ENCODE measurements at places on chromosomes 6 and 20.
A peak's percentile ranks its signal among the peaks of the same experiment; 100 is the strongest.

DNA sequence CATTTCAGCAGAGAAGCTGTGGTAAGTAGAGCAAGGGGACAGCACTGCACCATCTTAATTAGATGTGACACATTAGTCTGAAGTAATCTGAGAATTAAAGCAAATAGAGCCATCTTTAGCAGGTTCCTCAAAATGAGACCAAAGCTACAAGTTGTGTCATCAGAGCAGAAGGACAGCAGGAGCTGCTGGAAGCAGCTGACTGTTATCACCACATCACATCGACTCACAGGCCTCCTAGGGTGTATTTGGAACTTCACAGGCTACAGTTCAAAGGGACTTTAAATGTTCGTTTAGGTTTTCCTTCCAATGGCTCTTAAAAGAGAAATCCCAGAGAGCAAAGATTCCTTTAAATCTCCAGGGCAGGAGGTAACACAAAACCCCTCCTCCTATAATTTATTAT lies 69.5 kb downstream of the LCA5 start:
- peak; percentile 30 for DNase-seq

DNA sequence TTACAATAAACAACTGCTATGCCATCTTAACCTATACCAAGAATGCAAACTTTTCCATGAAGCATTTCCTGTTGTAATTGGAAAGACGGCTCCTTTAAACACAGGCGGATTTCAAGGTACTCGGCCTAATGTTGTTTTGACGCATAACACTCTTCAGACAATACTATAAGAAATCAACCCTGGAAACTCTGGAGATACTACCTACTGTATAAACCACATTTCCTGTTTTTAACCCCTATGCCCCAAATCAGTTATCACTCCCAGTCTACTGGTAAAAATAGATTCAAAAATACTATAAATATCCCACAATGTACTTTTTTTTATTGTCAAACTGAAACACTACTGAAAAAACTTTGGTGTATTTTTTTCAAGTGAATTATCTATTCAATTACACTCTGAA lies 118.1 kb downstream of the IRF4 start:
- no peak for DNase-seq

DNA sequence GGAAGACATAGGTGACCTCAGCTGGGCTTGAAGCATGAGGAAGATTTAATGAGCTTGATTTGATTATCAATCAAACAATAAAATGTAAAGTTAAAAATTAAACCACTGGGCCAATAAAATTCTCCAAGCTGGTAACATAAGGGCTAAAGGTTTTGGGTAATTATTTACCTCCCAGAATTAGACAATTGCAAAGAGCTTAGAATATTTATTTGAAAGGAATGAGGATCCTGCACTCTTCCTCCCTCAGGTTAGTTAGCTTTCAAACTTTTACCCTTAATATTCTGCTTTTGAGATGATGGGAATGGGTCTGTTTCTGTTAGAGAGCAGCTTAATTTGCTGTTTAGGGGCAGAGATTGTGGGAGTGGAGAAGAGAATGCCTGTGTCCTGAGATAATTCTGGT lies at the start of gene SLC17A4:
SLC17A4 (plus strand) TSS at position 208 of the 400 bp plus-strand sequence. CDS start 7,221 bp downstream, outside the sequence.
- DNase-seq = no peak

- no peak for DNase-seq
Measured at GRCh38 chr6:99560668-99561067, 7.8 kb downstream of the CCNC start.

GRCh38 chr6:158815907-158816306 lies 3.3 kb downstream of the EZR start:
- no peak for DNase-seq

GRCh38 chr6:32194825-32195651 lies 2.6 kb upstream of the GPSM3 start:
- DNase-seq = peak; percentile 67

- peak; percentile 88 for DNase-seq
Measured at GRCh38 chr6:42901538-42901957, 14.3 kb upstream of the PTCRA start.

GRCh38 chr20:235891-236290 lies 8.8 kb downstream of the DEFB129 start:
- DNase-seq = peak; percentile 49

GRCh38 chr20:54619181-54619580 lies 143.8 kb downstream of the DOK5 start:
- no peak for DNase-seq

GRCh38 chr20:62338294-62338620 lies 28.9 kb downstream of the LAMA5 start:
- no peak for DNase-seq

- DNase-seq = no peak
Measured at GRCh38 chr6:1435806-1436205, 46.4 kb downstream of the FOXF2 start.

DNA sequence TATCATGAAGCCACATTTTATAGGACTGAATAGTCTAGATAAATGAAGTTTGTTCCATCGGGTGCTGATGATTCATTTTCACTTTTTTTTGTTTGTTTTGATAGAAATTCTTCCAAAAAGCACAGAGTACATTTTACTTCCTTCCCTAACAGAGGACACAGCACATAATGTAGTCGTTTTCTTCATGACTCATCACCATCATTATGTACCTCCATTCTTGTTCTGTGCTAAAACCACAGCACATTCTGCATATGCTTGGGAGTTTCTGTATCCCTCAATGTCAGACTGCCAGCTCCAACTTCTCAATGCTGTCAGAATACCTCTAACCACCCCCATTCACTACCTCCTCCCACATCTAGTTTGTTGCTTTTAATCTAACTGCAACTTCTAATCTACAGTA lies 1004.9 kb upstream of the ADGRB3 start:
- DNase-seq = peak; percentile 97

GRCh38 chr6:42185597-42185996 lies 9.2 kb downstream of the GUCA1B start:
- no peak for DNase-seq

GRCh38 chr6:158646023-158646910 lies 1.7 kb upstream of the DYNLT1 start:
- DNase-seq = peak; percentile 64

- no peak for DNase-seq
Measured at GRCh38 chr6:9732056-9732455, 682.8 kb downstream of the TFAP2A start.

DNA sequence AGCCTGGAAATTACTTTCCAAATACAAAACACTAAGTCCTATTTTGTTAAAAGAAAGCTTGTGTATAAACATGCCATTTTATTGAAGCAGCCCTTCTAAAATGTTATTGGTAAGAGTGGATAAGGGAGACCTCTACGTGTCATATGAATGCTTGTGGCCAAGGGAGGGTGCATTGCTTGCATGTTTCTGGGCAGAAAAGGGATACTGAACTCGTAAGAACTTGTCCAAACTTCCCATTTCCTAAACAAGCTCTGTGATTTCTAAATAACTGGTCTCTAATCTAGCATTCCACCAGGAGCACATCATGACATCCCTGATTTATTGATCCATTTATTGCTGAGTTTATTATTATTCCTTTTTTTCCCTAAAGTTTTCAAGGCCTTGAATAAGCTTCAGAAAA lies 474.1 kb downstream of the CD109 start:
- peak; percentile 34 for DNase-seq

DNA sequence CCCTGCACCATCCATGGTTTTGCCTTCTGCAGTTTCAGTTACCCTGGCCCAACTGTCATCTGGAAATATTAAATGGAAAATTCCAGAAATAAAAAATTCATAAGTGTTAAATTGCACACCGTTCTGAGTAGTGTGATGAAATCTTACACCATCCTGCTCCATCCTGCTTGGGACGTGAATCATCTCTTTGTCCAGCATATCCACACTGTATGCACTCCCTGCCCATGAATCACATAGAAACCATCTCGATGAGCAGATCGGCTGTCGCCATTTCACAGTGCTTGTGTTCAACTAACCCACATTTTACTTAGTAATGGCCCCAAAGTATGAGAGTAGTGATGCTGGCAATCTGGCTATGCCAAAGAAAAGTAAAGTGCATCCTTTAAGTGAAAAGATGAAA lies 105.9 kb upstream of the ID4 start:
- DNase-seq = peak; percentile 96

DNA sequence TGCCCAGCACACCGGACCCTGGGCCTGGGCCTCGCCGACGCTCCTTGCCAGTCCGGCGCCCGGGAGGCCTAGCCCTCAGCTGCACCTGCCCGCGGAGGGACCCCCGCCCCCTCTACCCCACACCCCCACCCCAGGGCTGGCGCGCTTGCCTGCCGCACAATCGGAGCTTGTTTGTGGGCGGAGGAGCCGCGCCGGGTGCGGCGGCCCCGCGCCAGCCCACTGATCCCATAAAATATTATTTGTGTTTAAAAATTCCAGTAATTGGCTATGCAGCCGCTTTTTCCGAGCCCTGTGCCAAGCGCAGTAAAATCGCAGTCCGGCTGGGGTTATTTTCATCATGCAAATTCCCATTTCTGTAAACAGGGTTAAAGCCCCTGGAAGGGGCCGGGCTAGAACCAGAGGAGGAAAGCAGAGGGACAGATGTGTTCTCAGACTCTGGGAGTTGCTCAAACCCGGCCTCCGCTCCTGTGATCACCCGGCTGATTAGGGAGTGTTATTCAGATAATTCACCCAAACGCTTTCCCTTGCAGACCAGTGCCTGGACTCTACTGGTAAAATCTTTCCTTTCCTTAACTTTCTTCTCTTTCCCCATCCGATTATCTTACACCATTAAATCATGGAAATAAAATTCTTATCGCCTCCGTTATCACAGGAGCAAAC lies 93.1 kb downstream of the NCR2 start:
- peak; percentile 30 for DNase-seq

- no peak for DNase-seq
Measured at GRCh38 chr6:129329678-129330077, 380.3 kb downstream of the ARHGAP18 start.

DNA sequence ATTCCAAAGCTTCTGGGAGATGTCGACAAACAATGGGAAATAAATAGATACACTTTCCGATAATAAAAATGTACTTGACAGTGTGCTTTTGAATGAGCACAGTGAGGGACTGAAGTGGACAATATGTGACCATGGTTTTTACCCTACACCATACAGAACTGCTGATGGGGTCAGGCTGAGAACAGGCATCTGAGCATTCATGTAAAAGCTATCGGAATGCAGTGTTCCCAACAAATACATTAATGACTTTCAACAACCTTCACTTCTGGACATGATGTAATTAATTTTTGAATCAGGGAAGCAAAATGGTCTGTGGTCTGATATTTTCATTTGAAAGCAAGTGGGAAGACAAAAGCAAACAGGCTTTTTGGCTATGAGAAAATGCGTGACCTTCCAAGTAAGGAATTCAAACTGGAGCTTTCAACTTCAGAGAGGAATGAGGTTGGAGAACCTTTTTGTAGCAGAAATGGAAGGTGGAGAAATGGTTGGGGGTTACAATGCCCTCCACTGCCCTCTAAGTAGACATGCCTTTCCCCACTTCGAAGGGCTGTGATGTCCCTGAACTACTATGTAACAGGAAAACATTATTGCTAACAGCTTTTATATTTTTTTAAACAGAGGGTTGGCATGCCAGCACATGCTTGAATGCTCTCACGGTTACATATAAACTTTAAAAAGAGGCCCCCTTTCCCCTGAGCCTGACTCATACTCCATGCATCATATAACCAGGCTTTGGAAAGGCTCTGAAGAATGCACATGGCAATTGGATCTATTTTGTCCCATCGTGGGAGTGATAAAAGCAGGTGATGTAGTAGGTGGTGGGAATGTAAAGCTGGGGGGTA lies 203.5 kb upstream of the CITED2 start:
- DNase-seq = peak; percentile 93

DNA sequence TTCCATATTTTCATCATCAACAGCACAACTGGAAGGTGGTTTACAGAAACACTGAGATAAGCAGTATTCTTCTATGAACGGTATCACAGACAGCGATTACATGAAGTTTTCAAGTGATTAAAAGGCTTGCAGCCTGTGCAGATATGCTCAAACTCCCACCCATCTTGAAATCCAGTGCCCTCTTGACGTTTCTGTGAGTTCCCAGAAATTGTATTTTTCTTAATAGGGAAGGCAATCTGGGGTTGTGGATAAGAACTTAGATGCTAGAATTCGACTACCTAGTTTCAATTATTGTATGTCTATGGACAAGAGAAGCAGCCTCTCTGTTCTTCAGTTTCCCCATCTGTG lies 290.3 kb downstream of the ZNF217 start:
- DNase-seq = no peak

DNA sequence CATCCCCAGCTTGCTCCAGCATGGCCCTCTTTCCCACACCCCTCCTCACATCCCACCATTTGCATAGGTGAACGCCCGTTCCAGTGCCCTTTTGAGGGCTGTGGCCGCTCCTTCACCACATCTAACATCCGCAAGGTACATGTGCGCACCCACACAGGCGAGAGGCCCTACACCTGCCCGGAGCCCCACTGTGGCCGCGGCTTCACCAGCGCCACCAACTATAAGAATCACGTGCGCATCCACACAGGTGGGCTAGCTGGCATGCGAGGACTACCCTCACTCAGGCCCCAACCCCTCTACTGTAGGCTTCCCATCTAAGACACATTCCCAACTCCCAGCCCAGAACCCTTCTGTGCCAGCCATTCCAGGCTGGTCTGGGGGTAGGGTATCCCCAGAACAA lies 6.1 kb upstream of the DEF6 start:
- DNase-seq = no peak

DNA sequence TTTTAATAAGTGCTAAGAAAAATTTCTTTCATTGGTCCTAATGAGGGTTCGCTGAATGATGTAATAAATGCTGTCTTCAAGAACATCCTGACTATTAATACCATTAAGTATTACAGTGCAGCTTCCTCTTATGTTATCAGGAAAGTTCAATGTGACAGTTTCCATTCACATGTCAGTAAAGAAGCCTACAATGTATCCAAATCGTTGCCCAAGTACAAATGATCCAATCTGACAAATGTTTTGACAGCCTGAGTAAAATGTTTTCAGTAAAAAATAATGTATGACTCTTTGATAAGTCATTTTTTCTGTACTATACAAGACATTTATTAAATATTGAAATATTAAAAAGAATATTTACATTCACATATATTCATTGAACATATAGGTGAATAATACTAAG lies 496.1 kb upstream of the MANEA start:
- no peak for DNase-seq

- DNase-seq = peak; percentile 70
Measured at GRCh38 chr6:6942831-6943230, 164.9 kb upstream of the RREB1 start.

DNA sequence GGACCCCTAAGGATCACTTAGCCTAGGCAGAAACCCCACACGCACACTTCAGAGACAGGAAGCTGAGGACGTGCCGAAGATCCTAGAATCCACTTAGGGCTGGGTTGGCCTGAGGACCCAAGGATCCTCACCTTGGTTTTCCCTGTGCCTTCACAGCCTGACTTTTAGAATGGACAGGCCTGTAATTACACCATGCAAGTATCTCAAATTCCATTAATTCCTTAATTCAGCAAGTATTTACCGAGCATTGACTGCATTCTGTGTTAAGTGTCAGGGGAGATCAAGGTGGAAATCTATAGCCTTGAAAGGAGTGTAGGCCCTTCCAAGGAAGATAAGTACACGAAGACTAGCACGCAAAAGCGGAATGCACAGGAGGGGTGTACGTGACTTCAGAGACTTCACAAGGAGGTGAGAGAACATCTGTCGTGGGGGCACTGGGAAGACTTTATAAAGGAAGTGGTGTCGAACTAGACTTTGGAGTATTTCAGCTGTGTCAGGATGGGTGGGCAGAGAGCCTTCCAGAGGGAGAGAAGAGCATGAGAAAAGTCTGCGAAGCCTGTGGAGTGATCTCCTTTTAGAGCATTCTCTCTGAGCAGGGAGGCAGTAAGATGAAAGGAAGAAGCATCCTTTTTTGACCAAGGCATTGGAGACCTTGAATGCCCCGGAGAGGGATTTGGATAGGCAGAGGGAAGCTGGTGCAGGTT lies 4.0 kb downstream of the DSP start:
- DNase-seq = no peak

GRCh38 chr6:33822575-33823395 lies 19.0 kb upstream of the MLN start:
- DNase-seq = peak; percentile 45

- DNase-seq = peak; percentile 84
Measured at GRCh38 chr6:22248513-22249308, 48.1 kb downstream of the PRL start.

Measured in M059J (cell line).